ENCODE measurements at places on chromosomes 3 and 15.

GRCh38 chr3:196399485-196399945, 32.7 kb downstream of the UBXN7 start:
- DNase-seq, result no peak

DNA sequence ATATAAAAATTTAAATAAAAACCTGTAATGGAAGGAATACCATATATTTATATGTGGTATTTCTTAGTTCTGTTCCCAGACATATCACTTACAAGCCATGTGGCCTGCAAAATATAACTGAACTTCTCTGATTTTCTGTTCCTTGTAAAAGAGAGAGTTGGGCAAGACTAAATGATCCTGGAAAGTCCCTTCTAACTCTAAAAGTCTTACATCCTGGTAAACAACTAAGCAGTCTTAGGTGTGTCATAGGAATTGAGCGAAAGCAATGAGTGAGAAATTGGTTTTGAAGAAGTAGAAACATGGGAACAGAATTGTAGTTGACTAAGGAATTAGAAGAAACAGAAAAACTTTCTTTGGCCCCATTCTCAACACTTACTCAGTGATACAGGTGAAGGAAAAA, 25.3 kb upstream of the IL20RB start:
- DNase-seq, result no peak

DNA sequence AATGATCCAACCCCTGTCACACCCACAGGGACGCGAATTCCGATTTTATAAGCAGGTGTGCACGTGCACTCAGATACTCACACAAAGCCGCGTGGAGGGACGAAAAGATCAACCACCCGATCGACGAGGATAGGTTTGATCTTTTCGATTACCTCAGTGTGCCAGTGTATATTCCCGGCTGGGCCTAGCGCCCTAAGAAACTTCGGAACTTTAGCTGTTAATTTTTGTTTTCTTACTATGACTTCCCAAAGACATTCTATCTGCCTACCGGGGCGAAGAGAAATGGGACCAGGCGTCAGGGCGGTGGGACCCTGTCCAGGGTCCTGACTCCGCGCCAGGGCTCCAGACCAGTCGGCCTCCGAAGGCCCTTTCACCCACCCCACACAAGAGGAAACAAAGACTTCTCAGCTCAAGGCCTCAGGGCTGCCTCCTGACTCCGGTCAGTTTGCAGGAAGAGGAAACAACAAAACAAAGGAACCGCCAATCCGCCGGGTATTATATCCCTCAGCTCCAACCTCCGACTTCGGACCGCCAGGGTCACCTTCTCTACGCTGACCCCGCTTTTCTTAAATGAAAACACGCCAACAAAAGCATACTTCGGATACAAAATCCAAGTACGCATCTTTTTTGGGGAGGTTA, 6.8 kb downstream of the ONECUT1 start:
- DNase-seq, result no peak

DNA sequence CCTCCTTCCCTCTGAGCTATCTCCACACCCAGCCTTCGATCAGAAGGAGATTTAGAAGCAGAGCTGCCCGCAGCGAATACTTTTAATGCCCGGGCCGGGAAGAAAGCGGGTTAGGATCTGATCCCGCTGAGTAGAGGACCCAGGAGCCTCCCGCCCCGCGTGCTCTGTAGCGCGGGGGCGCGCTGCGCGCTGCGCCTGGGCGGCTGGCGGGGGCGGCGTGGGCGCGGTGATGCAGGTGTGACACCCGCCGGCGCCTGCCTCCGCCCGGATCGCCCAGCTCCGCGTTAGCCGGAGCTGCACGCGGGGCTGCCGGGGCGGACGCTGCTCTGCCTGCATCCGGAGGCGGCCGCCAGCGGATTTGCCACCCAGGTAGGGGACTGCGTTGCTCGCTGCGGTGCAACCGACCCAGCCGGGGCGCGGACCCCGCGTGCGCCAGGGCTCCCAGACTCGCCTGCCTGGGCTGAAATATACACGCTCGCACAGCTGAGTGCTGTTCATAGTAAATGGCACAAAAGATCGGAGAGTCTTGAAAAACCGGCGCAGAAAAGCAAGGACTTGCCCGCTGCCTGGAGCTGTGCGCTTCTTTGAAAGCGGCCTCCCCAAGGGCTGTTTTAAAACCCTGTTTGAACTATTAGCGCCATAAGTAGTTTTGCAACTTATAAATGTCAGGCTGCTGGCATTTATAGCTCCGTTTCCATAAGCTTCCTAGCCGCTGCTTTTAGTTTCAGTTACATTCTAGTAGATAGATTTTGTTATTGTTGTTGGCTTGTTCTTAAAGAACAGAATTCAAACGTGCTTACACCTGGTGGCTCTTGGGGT, at the start of gene SV2B:
Gene SV2B, plus strand, starts transcription at position 263 of the 819 bp plus-strand sequence. CDS start 126,007 bp downstream, outside the sequence.
- peak; percentile 37 for DNase-seq

- no peak for DNase-seq
Measured at GRCh38 chr3:12695916-12696315, 32.0 kb upstream of the RAF1 start.

DNA sequence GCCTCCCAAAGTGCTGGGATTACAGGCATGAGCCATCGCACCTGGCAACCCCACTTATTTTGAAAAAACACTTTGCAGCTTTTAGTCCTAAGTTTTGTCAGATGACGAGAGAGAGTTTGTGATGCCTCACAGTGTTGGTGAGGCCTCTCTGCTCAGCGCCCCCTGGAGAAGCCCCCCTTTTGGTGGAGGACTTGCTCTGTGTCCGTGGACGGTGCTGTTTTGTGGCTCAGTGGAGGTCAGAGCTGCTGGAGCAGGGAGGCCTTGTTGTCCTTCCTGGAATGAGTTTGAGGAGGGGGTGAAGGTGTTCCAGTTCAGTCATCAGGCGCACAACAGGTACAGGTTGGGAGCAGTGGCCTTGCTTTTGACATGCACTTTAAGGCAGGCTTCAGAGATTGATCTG, 58.0 kb downstream of the PGPEP1L start:
- no peak for DNase-seq

- DNase-seq, result no peak
Measured at GRCh38 chr3:54374214-54374852, 252.0 kb downstream of the CACNA2D3 start.
